ENCODE measurements at places on chromosomes 7 and 10.

GRCh38 chr7:157018328-157018996 lies 8.0 kb upstream of the MNX1 start:
- peak overlapping the region; percentile 71 for H3K4me3 ChIP-seq
- H3K36me3 ChIP-seq = no peaks in the 10 kb centered on the region
- peaks cover 22% of the 10 kb centered on the region for H3K4me1 ChIP-seq
- no peak for DNase-seq

- no peak overlapping the region for H3K4me3 ChIP-seq
- H3K36me3 ChIP-seq = no peaks in the 10 kb centered on the region
- H3K27ac ChIP-seq = peak overlapping the region; percentile 43
- no peak for DNase-seq
- no peaks in the 10 kb centered on the region for H3K27me3 ChIP-seq
- H3K4me1 ChIP-seq = peaks cover 12% of the 10 kb centered on the region
Observed at GRCh38 chr7:6139189-6139996, 108.2 kb downstream of the ANKRD61 start.

DNA sequence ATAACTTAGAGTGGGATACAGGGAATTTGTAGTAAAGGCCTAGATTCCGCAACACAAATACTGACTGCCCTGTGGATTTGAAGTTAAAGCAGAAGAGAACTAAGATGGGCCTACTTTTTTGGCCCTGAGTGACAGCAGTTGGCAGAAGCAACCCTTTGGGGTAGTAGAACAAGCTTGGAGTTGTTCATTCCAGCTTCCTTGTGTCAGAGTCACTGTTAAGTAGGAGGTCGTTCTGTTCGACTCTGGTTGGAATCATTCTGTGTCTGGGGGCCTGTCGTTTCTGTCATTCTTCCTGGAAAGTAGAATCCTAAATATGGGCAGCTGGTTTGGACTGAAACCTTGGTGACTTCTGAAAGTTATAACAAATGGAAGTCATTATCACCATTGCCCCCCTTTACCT lies 865.9 kb downstream of the LRMDA start:
- H3K27ac ChIP-seq = no peak overlapping the region
- DNase-seq = no peak
- no peaks in the 10 kb centered on the region for H3K27me3 ChIP-seq
- no peak overlapping the region for H3K4me3 ChIP-seq

- no peak overlapping the region for H3K4me3 ChIP-seq
- no peak overlapping the region for H3K27ac ChIP-seq
- H3K27me3 ChIP-seq = peaks cover 17% of the 10 kb centered on the region
- no peak for DNase-seq
Observed at GRCh38 chr7:108358553-108358952, 97.7 kb downstream of the NRCAM start.

GRCh38 chr7:84339306-84339705 lies 144.7 kb upstream of the SEMA3A start:
- H3K27me3 ChIP-seq = no peaks in the 10 kb centered on the region
- no peak overlapping the region for H3K4me3 ChIP-seq
- DNase-seq = no peak
- H3K36me3 ChIP-seq = no peaks in the 10 kb centered on the region
- H3K27ac ChIP-seq = no peak overlapping the region
- H3K4me1 ChIP-seq = no peaks in the 10 kb centered on the region

GRCh38 chr10:78212786-78213175 lies 179.1 kb downstream of the RPS24 start:
- no peak overlapping the region for H3K27ac ChIP-seq
- no peak for DNase-seq
- no peak overlapping the region for H3K4me3 ChIP-seq
- H3K36me3 ChIP-seq = peaks cover 2% of the 10 kb centered on the region
- H3K4me1 ChIP-seq = peaks cover 4% of the 10 kb centered on the region
- peaks cover 42% of the 10 kb centered on the region for H3K27me3 ChIP-seq

DNA sequence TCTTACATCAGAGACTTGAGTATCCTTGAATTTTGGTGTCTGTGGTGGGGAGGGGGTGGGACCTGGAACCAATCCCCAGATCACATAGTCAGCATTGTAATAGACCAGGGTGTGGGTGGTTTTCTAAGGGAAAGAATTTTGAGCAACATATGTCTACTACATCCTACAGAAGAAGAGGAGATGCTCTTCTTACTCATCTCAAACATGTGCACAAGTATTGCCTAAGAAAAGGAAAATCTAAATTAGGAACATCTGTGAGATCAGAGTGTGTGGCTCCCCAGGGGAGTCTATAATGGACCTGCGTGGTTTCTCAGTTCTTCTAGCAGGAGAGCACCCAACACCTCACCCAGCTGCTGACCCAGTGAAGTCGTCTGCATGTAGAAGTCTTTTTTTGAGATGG lies 148.8 kb downstream of the CCDC3 start:
- H3K36me3 ChIP-seq = no peaks in the 10 kb centered on the region
- no peak overlapping the region for H3K4me3 ChIP-seq
- no peaks in the 10 kb centered on the region for H3K4me1 ChIP-seq
- H3K27me3 ChIP-seq = peaks cover 38% of the 10 kb centered on the region
- no peak overlapping the region for H3K27ac ChIP-seq

- no peak for DNase-seq
- H3K4me1 ChIP-seq = peaks cover 58% of the 10 kb centered on the region
- H3K27ac ChIP-seq = no peak overlapping the region
- H3K36me3 ChIP-seq = peaks cover 3% of the 10 kb centered on the region
- H3K4me3 ChIP-seq = no peak overlapping the region
- H3K27me3 ChIP-seq = no peaks in the 10 kb centered on the region
Observed at GRCh38 chr10:88987243-88987725, 3.3 kb upstream of the FAS start.

- H3K4me1 ChIP-seq = peaks cover 51% of the 10 kb centered on the region
- H3K36me3 ChIP-seq = no peaks in the 10 kb centered on the region
- H3K27me3 ChIP-seq = no peaks in the 10 kb centered on the region
- H3K4me3 ChIP-seq = peak overlapping the region; percentile 98
- no peak for DNase-seq
Observed at GRCh38 chr7:148699782-148700629, 1.3 kb downstream of the CUL1 start.

DNA sequence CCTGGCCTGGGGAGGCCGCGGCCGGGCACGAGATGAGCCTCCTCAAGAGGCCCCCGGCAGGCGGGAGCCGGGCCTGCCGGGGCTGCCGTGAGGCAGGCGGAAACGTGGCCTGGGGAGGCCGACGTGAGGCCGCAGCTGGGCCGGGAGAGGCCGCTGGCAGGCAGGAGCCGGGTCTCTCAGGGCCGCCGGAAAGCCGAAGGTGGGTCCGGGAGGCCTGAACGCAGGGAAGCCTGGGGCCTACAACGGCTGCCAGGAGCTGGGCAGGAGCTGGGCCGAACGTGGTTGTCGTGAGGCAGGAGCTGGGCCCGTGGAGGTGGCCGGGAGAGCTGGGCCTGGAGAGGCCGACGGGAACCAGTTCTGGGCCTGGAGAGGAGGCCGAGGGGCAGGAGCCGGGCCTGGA lies 171.9 kb downstream of the TPST1 start:
- H3K4me1 ChIP-seq = no peaks in the 10 kb centered on the region
- no peak for DNase-seq
- H3K27me3 ChIP-seq = no peaks in the 10 kb centered on the region
- no peak overlapping the region for H3K4me3 ChIP-seq
- peaks cover 5% of the 10 kb centered on the region for H3K36me3 ChIP-seq

GRCh38 chr7:10268034-10268433 lies 705.6 kb upstream of the PHF14 start:
- no peaks in the 10 kb centered on the region for H3K27me3 ChIP-seq
- no peaks in the 10 kb centered on the region for H3K4me1 ChIP-seq
- no peak for DNase-seq
- no peak overlapping the region for H3K4me3 ChIP-seq
- H3K27ac ChIP-seq = no peak overlapping the region
- H3K36me3 ChIP-seq = no peaks in the 10 kb centered on the region

GRCh38 chr10:110363572-110364411 lies 59.1 kb upstream of the SMNDC1 start:
- peaks cover 10% of the 10 kb centered on the region for H3K4me1 ChIP-seq
- peak overlapping the region; percentile 10 for H3K27ac ChIP-seq
- peaks cover 6% of the 10 kb centered on the region for H3K27me3 ChIP-seq
- H3K36me3 ChIP-seq = peaks cover 2% of the 10 kb centered on the region

DNA sequence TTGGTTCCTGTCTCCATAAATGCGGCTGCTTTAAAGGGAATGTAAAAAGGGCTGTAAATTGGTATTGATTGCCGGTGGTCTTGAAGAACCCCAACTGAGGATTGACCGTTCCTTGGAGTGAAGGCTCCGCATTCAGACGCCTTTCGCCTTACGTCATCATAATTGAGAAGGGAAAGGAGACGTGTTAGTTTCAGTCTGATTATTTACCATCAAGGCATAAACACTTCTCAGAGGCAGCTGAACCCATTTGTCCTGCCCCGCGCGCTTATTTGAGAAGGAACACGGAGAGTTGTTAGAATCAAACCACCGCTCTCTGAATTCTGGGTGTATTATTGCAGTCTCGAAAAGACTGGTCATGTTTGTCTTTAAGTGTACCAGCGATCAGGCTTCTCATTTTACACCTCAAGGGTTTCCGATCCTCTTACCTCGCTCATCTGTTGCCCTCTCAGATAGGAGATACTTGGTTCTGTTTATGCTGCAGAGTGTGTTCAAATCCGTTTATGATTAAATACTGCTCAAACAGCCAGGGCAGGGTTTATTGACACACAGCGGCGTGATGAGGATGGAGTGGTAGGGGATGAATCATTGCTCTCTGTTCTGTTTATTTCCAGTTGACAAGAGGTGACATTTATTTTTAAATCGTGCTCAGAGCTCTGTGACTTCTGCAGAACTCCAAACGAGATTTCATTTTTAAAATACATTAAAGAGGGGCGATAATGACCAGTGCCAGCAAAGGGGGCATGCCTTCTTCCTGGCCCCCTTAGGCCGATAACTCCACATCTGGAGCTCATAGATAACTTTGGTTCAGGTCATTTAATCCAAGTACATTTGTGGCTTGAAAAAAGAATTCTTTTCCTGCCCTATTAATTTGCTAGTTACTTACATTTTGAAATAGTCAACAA lies 30.4 kb downstream of the FOXK1 start:
- H3K27me3 ChIP-seq = no peaks in the 10 kb centered on the region
- peaks cover 5% of the 10 kb centered on the region for H3K36me3 ChIP-seq
- no peak overlapping the region for H3K27ac ChIP-seq
- no peak for DNase-seq
- peaks cover 39% of the 10 kb centered on the region for H3K4me1 ChIP-seq

DNA sequence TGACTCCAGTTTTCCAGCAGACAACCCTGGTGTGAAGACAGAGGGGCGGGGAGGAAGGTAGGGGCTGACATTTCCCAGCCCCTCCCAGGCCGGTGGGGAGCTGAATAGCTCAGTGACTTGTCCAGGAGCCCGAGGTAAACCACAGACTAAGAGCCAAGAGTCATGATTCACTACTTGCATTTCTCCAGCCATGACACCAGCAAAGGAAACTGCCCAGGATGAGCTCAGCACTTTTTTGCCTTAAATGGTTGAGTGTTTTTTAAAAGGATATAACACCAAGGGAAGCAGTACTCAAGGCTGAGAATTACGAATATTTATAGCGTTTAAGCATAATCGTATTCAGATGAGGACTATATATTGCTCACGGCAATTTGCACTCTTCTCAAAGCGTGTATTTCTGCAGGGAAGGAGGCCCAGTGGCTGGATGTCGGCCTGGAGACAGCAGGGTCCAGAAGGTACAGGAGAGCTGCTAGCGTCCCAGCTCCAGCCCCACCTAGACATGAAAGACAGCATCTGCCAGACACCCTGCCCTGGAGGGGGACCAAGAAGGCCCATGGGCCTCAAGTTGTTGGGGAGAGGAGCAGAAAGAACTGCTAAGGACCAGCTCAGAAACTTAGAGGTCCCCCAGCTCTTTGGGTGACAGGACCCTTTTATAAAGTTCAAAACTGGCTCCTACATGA lies 141.4 kb downstream of the GRID1 start:
- peaks cover 7% of the 10 kb centered on the region for H3K4me1 ChIP-seq
- peaks cover 19% of the 10 kb centered on the region for H3K27me3 ChIP-seq
- no peak overlapping the region for H3K4me3 ChIP-seq
- no peak overlapping the region for H3K27ac ChIP-seq
- no peak for DNase-seq

DNA sequence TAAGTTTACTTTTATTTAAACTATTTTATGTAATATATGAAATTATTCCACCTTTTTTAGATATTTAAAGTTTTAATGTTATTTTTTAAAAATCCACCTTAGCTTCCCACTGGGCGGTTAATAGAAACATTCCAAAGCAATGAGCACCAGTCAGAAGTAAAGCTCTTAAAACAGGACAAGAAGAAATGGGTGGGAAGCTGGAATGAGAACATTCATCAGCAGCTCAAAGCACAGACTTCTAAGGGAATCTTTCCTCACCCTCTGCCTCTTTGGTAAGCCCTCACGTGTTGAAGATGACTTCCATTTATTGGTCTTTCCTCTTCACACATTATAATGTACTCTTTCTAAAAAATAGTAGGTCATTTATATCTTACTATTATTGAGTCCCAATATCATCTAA lies 3.1 kb downstream of the AGMO start:
- H3K36me3 ChIP-seq = no peaks in the 10 kb centered on the region
- DNase-seq = no peak
- H3K4me3 ChIP-seq = no peak overlapping the region
- no peaks in the 10 kb centered on the region for H3K27me3 ChIP-seq

DNA sequence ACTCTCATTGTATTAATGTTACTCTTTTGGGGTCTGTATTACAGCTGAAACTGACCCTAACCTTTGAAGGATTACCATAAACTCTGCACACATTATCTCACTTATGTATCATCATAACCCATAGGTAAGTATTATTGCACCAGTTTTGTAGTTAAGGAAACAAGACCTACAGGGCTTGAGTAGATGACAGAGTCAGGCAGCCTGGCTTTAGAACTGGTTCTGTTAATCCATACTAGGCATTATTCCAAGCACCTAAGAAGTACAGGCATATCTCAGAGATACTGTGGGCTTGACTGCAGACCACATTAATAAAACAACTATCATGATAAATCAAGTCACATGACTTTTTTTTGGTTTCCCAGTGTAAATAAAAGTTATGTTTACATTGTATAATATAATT lies 17.1 kb upstream of the AKR1B1 start:
- H3K4me1 ChIP-seq = no peaks in the 10 kb centered on the region
- H3K36me3 ChIP-seq = no peaks in the 10 kb centered on the region

DNA sequence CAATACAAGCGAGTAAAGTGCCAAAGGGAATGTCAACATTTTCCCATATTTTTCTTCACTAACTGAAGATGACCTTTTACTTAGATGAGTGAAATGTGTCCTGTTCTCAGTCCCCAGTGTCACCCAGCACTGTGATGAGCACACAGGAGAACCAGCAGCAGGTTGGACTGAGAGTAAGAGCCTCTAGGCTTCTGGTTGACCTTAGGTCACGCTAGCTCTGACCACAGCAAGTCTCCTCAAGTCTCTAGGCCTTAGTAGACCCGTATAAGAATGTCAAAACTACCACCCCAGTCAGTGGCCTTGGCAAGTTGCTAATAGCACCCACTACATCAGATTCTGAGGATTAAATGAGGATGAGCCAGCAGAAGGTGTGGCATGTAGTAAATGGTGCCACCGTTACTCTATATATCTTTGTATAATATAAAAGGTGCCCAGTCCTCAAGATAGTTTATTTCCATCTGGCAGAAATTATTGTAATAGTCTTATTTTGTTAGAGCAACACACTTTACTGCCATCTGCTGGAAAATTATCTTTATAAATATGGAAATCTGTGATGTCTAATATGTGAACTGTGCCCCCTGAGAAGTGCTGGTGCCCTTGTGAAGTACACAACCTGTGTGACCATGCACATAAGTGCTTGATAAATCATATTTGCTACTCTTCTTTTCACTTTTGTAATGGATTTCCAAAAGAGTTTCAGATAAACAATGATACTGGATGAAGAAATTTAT lies 75.7 kb downstream of the SPAG6 start:
- H3K4me1 ChIP-seq = no peaks in the 10 kb centered on the region
- H3K27ac ChIP-seq = no peak overlapping the region
- no peak for DNase-seq
- H3K4me3 ChIP-seq = no peak overlapping the region

- H3K4me3 ChIP-seq = no peak overlapping the region
- H3K4me1 ChIP-seq = no peaks in the 10 kb centered on the region
- no peaks in the 10 kb centered on the region for H3K36me3 ChIP-seq
- no peaks in the 10 kb centered on the region for H3K27me3 ChIP-seq
- no peak for DNase-seq
Observed at GRCh38 chr10:119567978-119568377, 25.5 kb upstream of the RGS10 start.
